ENCODE measurements at places on chromosomes 4 and X. TPM values are rescaled to one million over a fixed set of nuclear protein-coding genes. Genes with fewer than 3 reads are reported as not detected.

DNA sequence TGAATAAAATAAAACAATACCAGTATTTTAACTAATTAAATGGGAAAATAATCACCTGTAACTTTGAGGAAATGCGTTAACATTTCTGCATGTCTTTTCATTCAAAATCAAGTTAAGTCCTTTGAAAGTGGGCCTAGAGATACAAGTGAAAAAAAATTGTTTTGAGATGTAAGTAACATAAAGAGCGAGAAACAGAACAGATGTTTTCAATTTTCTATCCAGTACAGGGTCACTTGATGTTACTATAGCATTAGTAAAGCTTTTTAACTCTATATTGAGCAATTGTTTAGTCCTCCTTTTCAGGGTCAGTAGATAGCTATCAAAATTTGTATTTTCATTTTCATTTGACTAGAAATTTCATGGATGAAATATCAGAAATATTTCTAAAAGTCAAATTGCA lies 761.4 kb downstream of the CCSER1 start:
- DNase-seq: no peak

GRCh38 chrX:10474913-10475568 lies 145.3 kb downstream of the MID1 start:
- no peak for DNase-seq

- DNase-seq: no peak
These were observed 148.3 kb upstream of the PACRGL start for GRCh38 chr4:20552004-20552403.

DNA sequence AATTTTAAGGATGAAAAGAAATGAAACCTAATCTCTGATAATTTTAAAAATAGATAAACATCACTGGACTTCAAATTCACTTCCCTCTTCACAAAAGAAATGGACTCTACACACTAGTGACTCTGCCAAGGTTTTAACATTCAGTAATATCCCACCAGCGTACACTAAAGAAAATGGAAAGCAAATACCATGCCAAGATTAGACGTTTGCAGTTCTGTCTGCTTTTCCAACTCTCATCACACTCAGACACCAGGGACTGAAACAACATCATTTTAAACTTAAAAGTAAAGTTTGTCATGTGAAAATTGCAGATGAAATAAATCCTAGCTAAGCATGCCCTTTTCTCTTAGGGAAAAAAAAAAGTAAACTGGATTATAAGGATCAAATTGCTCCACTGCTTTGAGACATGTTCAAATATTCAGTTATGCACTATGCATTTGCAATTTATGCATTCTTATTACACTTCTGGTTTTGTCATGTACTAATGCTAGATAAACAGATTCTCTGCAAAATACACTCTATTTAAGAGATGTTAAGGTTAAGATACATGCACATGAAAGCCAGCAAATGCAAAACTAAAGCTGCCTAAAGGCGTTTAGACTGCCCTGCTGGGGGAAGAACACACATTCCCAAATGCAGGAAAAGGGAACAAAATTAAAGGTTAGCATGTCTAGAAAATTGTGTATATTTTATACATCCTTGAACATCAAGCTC lies 534.4 kb upstream of the EPHA5 start:
- no peak for DNase-seq

GRCh38 chrX:20205927-20206708 lies 60.6 kb downstream of the RPS6KA3 start:
- DNase-seq: no peak

DNA sequence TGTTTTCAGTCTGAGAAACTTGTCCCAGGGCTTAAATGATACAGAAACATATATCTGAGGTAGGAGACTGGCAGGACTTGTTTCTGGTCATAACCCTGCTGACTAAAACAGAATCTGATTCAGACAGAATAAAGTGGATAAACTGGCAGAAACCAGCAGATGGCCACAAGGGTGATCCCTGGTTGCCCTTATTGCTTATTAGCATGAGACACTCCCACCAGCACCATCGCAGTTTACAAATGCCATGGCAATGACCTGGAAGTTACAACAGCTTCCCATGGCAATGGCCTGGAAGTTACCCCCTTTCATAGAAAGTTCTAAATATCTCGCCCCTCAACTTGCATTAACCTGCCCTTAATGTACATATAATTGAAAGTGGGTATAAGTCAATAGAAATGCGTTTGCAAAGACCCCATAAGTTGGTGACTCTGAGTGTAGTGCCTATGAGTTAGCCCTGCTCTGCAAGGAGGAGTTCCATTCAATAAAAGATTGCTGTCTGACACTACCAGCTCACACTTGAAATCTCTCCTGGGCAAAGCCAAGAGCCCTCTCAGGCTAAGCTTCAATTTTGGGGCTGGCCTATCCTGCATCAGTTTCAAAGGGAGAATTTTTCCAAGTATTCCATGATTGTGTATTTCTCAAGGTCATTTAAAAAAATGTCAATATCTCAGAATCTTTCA lies 52.9 kb upstream of the PAGE5 start:
- DNase-seq: peak; percentile 35

DNA sequence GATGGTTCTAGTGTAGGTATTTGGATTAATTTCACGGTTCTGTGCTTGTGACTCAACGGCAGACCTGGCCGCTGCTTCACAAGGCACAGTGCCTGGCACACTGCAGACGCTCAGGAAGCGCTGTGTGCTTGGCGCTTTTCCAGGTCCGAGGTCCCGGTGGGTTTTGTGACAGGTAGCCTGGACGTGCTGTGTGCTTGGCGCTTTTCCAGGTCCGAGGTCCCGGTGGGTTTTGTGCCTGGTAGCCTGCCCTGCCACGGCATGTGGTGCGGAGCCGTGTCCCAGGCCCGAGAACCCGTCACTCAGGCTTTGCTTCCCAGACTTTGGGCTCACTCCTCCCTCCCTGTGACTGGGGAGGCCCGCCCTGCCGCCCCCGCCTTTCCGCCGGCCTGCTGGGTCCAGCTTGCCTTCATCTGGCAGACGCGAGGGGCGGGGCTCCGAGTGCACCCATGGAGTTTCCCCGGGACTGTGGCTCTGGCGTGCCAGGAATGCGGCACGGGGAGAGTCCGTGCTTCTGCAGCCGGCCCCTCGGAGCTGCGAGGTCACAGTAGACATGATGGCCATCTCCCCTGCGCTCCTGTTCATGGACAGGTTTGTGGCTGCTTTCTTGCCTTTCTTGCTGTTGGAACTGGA lies 44.2 kb downstream of the TBC1D14 start:
- no peak for DNase-seq

- DNase-seq: peak; percentile 95
These were observed at the start of gene SLAIN2 for GRCh38 chr4:48340965-48341775. Gene SLAIN2, plus strand, starts transcription at chr4:48341529. Its CDS starts 211 bp downstream, at chr4:48341740.

DNA sequence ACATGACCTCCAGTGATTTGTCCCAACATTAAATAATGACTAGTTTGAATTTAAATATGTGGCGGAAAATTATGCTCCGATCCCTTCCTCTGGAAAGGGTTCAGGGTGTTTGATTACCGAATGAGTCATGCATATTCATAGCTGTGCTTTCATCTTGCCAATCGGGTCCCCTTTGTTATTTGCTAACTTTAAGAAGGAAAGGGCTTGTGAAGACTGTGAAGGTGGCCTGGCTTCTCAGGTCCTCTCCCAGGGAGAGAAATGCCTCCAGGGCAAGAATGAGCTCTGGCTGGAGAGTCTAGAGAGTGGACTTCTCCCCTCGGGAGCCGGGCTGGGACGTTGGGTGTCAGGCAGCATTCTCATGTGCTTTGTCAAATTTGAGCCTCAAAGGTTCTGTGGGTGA lies 155.5 kb upstream of the PSAPL1 start:
- no peak for DNase-seq

DNA sequence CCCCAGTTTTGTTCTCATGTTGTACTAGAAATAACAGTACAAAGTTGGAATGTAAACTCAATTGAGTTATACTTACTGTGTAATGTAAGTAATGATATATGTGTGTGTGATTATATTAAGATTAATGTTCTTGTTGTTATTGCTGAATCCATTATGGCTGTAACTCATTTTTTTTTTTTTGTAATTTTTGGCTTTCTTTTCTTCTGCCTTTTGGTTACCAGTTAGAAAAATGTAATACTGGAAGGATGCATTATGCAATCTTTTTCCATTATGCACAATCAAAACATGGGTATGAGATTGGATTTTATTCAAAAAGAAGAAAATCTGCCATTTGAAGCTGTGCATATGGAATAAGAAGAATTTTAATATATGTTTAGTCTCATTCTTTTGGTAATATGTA lies 34.0 kb downstream of the BANK1 start:
- DNase-seq: no peak

- DNase-seq: no peak
These were observed 33.7 kb upstream of the MSANTD1 start for GRCh38 chr4:3215256-3215655.

DNA sequence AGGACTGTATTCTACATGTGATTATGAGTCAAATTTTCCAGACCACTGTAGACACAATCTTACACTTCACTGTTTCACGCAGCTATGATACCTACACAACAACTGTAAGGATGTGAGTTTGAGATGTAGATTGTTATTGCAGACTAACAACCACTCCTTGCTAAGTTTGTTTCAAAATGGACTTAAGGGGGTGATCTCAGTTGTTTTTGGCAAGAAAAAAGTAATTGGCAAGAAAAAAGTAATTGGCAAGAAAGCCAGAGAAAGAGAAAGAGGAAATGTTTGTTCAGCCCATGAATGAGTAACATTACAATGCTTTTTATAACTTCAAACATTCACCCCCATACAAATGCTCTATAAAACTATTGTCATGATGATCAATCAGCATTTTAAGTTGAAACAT lies 466.4 kb downstream of the DMD start:
- no peak for DNase-seq

DNA sequence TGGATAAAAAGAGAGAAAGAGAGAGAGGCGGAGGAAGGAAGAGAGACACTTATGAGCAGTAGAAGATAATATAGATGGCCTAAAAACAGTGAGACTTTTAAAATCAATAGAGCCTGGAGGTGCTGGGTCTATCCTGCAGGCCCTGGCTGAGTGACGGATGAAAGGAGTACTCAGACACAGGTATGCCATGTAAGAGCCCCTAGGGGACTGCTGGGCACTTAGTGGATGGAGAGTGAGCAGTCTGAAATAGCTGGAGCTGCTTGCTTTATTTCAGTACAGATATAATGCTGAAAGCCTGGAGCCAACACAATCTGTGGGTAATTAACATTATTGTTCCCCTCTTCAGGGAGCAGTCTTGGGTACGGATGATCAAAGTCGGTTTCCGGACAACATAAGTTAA lies 578.6 kb downstream of the SPOCK3 start:
- no peak for DNase-seq

GRCh38 chr4:61246034-61246433 lies 45.9 kb downstream of the ADGRL3 start:
- DNase-seq: peak; percentile 13

- DNase-seq: peak; percentile 17
These were observed 883.3 kb downstream of the TRIML1 start for GRCh38 chr4:189022440-189023035.

DNA sequence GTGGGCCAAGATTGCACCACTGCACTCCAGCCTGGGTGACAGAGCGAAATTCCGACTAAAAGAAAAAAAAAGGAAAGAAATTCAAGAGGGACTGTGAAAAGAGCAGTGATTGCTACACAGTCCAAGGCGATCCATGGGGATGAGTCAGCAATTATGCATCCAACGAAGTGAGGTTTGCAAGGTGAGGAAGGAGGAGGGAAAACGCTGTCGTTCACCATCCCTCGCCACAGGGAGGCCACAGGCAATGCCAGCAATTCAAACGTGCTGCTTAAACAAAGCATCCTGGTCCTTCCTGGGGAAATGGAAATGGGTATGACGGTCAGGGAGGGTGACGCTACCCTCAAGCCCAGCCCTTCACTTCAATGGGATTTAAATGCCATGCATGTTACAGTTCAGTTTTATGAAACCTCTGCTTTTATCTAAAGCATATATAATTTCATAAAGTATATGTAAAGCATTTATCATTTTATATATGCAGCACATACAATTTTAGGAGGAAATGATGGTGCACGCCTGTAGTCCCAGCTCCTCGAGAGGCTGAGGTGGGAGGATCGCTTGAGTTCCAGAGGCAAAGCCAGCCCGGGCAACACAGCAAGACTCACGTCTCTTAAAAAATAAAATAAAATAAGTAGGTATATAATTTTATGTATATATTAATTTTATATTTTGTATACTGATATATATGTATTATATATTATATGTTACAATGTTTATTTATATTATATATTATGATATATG lies 108.7 kb downstream of the DHRSX start:
- DNase-seq: peak; percentile 44

- no peak for DNase-seq
These were observed 21.5 kb downstream of the FAM9C start for GRCh38 chrX:13022926-13023325.

DNA sequence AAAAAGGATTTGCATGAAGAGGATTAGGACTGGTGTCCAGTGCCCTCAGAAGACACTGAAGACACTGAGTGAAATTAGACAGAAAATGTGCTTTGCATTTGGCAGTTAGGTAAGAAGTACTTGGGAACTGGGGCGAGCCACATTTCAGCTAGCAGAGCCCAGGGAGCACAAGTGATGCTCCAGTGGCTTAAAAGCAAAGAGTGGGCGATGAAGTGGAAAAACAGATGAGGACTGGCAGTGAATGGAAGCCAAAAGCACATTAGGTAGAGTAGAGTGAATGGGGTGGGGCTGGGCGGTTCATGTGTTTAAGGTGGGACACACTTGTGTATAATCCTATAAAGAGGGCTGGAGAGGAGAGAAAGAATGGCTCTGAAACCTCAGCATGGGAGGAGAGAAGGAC lies 18.4 kb downstream of the DCLK2 start:
- DNase-seq: no peak

- no peak for DNase-seq
These were observed 93.9 kb upstream of the IL13RA1 start for GRCh38 chrX:118633530-118633929.

GRCh38 chr4:184513802-184514120 lies 39.4 kb upstream of the IRF2 start:
- no peak for DNase-seq

DNA sequence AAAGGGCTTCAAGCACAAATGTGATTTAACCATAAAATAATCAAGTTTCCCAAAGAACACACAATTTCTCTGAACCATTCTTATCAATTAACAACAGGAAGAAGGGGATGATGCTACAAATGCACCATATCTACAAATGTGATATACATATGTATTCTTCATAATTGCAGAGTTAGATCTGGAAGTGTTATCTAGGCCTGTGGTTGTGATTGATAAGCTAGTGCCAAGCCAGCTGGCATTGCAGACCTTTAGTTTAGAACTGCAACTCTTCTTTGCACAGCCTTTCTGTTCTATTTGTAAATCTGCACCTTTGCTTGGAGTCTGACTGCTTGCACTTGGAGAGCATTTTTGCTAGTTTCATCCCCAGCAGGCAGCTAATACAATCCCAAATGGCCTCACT lies 145.5 kb upstream of the NPY2R start:
- DNase-seq: no peak

GRCh38 chrX:106707771-106708454 lies 18.6 kb upstream of the RNF128 start:
- DNase-seq: peak; percentile 93

GRCh38 chrX:446245-446644 lies 59.5 kb upstream of the PPP2R3B start:
- DNase-seq: no peak

- DNase-seq: peak; percentile 79
These were observed at the start of gene FAM114A1 for GRCh38 chr4:38867478-38868058. Gene FAM114A1, plus strand, starts transcription at chr4:38867806. Its CDS starts 10,273 bp downstream, at chr4:38878079.

HOPX gene
- 0.26 TPM for total RNA-seq

NXT2 gene
- total RNA-seq: 13.1 TPM

DAPP1 gene
- not detected for total RNA-seq

COL4A6 gene
- total RNA-seq: 0.75 TPM

PCDH11X gene
- total RNA-seq: not detected

PTCHD1 gene
- total RNA-seq: not detected

CLGN gene
- not detected for total RNA-seq

PTTG2 gene
- not detected for total RNA-seq

AFM gene
- total RNA-seq: not detected
